ENCODE measurements at places on chromosomes 12 and 14.

DNA sequence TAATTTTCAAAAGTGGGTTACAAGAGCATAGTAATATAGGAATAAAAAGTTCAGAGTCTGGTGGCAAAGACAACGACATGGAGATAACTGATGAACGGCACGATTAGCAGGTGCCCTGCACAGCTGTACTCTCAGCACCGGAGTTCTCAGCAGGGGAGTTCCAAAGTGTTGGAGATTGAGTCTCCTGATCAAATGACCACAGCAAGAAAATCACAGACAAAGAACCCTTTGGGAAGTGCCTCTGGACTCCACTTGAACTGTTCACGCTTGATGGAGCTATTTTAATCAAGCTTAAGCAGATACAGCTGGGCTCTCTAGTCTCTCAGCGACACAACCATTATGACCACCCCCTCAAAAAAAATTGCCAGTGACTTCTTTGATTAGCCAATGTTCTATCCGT is 153.1 kb downstream of the ALG10B start:
- DNase-seq: no peak

- DNase-seq: no peak
Measured at GRCh38 chr14:91333650-91334039, 84.0 kb downstream of the CCDC88C start.

DNA sequence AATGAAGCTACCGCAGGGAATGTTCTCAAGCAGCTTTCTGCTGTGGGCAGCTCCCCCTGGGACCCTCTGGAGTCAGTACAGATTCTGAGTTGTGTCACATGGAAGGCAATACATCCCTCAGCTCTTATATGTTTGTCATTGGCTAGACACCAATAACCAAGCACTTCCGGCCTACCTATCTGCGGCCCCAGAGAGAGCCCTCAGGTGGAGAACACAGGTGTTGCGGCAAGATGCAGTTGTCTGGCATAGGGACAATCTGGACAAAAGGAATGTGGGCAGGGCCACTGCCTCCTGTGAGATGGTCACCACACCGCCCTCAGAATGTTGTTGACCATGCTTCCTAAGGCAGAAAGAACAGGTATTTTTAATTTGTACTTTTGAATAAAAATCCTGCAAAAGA is 118.7 kb downstream of the BRMS1L start:
- DNase-seq: no peak

DNA sequence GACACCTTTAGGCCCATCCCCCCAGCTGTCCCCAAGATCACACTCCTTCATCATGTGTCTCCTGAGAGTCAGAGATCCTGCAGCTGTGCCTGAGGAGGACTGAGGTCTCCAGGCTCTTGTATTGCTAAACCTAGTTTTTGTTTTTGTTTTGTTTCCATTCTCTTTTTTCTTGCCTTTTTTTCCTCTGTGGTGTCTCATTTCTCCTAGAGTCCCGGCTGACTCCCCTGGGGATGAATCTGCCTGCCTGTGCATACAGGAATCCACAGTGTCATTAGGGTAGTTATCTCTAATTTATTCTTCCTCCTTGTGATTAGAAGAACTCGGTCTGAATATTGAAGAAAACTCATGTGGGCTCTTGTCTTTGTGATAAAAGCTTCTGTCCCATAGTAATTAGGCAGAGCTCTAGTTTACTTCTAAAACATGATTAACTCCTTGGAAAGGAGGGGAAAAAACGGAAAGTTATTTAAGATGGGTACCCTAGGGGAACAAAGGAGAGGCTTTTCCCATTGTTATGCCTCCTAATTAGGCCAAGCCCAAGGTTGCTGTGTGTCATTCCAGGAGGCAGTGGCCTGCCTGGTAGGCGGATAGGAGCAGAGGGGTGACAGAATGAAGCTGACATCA is 343.2 kb downstream of the ZFP36L1 start:
- DNase-seq: no peak

- no peak for DNase-seq
Measured at GRCh38 chr12:84502180-84502860, 410.3 kb downstream of the SLC6A15 start.

GRCh38 chr12:49033611-49034285 is 15.2 kb upstream of the PRKAG1 start:
- no peak for DNase-seq

GRCh38 chr12:76441016-76441415 is 92.8 kb upstream of the BBS10 start:
- no peak for DNase-seq

DNA sequence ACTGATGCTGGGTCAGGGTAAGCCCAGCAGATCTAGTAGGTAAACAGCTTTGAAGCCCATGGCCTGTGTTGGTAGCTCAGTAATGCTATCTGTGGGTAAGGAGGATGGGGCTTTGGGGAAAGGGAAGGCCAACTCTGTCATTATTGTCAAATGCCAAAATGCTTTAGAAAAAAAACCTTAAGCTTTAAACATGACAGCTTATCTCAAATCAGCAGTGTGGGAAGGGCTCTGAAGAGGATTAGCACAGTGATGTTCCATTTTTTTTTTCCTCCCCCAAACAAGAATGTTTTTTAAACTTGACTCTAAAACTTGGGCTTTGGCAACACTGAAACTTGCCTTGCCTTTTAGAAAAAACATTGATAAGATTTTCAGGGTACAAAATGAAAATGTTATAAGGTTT is 11.7 kb downstream of the DAAM1 start:
- no peak for DNase-seq

- no peak for DNase-seq
Measured at GRCh38 chr12:124842800-124843510, 20.7 kb downstream of the SCARB1 start.

- DNase-seq: peak; percentile 57
Measured at GRCh38 chr14:38958589-38958988, 144.4 kb downstream of the SEC23A start.

- DNase-seq: peak; percentile 9
Measured at GRCh38 chr12:5965950-5966383, 20.9 kb upstream of the ANO2 start.

- DNase-seq: no peak
Measured at GRCh38 chr12:133106253-133106652, 23.8 kb downstream of the ZNF891 start.

- no peak for DNase-seq
Measured at GRCh38 chr12:104609445-104609844, 152.7 kb downstream of the CHST11 start.

DNA sequence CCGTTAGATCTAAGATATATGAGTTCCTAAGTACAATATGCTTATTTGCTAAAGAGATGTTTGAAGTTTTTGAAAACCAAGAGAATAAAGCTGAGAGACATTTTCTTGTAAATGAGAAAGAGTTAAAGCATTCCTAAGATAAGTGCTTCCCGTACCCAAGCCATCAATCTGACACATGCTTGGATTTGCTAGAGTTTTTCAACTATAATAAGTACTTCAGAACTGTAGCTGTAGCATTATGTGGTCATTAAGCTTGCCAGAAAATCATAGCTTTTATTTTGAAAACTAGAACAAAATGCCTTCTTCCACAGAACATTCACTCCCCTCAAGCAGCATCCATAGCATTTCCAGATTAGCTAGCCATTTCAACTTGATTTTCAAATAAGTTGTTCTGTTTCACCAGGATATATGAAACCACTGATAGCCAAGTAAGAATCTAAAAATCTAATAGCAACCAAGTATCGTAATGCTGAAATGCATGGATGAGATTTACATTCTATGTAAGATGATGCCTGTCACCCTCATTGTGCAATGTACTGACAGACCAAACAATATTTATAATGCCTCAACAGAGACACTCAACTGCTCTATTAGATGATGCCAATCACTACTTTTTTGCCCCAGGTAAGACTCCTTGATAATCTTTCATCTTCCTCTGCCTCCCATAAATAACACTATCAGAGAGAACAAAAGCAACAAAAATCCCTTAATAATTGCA is 8.0 kb downstream of the SNW1 start:
- no peak for DNase-seq

DNA sequence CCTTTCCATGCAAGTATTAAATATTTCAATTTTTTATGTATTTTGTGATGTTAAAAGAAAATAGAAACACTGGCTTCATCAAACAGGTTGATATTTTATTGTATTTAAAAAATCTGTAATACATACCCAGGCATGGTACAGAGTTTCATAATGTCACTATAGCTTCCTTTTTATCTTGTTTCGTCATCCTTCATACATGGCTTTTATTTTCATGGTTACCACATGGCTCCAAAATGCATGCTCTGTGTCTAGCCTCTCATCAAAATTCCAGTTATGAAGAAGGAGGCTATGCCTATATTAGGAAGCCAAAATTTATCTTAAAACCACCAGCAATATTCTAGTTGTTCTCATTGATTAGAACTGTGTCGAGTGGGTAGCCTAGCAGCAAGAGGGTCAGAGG is 464.8 kb downstream of the BTG1 start:
- DNase-seq: no peak

DNA sequence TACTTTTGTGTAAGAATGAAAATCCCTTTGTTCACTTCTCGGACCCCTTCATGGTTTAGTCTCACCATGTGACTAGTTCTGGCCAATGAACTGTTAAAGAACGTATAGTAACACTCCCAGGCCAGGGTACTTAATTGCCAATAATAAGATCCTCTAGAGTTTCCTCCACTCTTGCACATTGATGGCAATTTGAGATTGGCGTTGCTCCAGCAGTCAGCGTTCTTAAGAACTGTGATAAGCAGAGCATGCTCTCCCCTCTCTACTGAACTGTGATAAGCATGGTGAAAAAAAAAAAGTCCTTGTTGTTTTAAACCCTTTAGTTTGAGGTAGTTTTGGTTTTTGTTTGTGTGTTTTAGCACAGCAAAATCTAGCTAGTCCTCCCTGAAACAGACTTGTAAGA is 854.5 kb downstream of the SLC6A15 start:
- no peak for DNase-seq

- no peak for DNase-seq
Measured at GRCh38 chr14:53947094-53947445, 9.6 kb downstream of the BMP4 start.

DNA sequence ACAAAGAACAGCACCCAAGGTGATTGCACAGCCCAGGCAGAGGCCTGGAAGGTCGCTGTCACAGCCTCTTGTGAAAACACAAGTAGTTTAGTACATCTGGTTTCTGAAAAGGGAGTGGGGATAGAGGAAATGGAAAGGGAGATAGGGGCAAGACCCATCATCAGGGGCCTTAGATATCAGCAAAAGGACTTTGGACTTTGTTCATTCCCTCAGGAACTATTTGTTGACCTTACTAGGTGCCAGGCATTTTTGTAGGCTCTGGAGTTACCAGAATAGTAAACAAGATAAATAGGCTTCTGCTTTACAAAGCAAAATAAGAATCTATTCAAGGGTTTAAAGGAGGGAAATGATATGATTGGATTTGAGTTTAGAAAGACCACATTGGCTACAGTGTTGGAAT is 199.4 kb upstream of the CDKN3 start:
- DNase-seq: no peak

- DNase-seq: peak; percentile 22
Measured at GRCh38 chr14:104865631-104866441, 768 bp downstream of the CEP170B start.

GRCh38 chr12:88472248-88472647 is 108.0 kb downstream of the KITLG start:
- no peak for DNase-seq

DNA sequence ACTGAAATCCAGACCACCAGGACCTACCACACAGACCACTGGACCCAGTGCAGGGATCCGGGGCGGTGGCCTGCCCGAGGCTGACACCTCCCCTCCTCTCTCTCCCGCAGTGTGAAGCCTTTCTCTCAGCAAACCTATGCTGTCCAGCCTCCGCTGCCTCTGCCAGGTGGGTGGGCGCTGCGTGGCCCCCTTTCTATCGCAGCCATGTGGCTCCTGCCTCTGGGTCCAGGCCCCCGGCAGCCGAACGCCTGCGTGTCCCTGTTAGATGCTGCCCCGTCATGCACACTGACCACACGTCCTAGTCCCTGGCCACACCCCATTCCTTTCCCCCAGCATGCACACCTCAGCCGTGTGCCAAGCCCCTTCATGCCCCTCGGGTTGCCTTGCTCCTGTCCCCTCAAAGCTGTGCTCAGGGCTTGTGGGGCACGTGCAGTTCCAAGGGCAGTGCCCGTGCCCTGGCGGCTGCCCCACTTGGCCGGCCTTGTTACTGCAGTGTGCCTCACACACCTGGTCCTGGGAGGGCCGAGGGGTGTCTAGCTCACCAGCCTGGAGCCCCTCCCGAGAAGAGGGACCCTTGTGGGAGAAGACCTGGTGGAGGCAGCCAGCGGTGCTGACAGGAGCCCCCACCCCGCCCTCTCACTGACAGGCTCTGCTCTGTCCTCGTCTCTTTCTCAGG is 58.0 kb upstream of the TSPAN9 start:
- no peak for DNase-seq

- DNase-seq: no peak
Measured at GRCh38 chr12:112297188-112297587, 85.0 kb downstream of the HECTD4 start.

GRCh38 chr12:13183620-13184019 is 12.9 kb upstream of the EMP1 start:
- DNase-seq: no peak

- DNase-seq: no peak
Measured at GRCh38 chr12:124759841-124760503, 103.7 kb downstream of the SCARB1 start.

GRCh38 chr12:47414511-47414910 is 291.3 kb downstream of the RPAP3 start:
- DNase-seq: no peak

- DNase-seq: no peak
Measured at GRCh38 chr12:79765157-79765556, 74.4 kb upstream of the PAWR start.

GRCh38 chr12:32159925-32160324 is 53.3 kb downstream of the BICD1 start:
- DNase-seq: no peak

GRCh38 chr14:51612449-51612848 is 39.3 kb upstream of the FRMD6 start:
- no peak for DNase-seq

DNA sequence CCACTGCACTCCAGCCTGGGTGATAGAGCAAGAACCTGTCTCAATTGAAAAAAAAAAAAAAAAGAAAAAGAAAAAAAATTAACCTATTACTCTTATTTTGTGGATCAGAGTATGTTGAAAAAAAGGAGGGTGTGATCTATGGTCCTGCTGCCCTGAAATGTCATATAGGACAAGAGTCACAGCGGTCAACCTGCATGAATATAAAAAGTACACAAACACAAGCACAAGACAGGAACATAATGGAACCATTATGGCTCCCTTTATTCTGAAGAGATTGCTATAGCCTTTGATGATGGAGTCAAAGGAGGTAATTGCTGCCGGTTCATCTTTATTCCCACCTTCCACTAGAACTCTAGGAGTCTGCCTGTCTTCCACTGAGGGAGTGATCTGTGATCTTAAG is 96.9 kb downstream of the NTN4 start:
- no peak for DNase-seq

DNA sequence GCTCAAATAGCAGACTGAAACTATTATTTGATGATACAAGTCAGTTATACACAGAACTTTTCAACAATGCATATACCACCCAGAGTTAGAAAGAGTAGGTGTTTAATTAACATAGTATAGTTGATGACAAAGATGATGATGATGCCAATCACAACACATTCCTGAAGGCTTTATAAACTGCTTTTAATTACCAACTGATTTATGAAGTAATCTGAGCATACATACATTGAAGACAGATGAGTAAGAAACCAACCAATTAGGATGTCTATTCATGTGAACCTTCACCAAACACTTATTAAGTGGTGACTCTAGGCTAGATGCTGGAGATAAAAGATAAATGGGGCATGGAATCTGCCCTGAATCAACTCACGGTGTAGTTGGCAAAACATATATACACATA is 600.9 kb upstream of the FLRT2 start:
- peak; percentile 19 for DNase-seq

- DNase-seq: no peak
Measured at GRCh38 chr12:124416516-124417395, 121.9 kb downstream of the RFLNA start.

- DNase-seq: no peak
Measured at GRCh38 chr12:9244894-9245293, 36.7 kb upstream of the PZP start.
